Memory B cell (primary cell): ENCODE measurements at places on chromosomes 5 and 9.

DNA sequence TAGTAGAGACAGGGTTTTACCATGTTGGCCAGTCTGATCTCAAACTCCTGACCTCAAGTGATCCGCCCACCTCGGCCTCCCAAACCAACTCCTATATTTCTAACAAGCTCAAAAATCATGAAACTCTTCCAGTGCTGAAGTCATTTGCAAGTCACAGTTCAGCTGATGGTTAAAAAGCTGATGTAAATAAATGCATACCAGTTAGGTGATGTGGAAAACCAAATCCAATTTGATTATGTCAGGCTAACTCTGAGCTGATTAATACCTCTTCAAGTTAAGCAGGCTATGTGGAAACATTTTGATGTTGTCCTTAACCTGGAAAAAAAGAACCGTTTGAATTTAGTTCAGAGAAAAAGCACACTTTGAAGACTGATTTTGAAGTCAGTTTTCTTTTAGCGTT is 51.0 kb downstream of the TMEM252 start:
- H3K4me1 ChIP-seq: no peaks in the 10 kb centered on the region
- H3K36me3 ChIP-seq: peaks cover 3% of the 10 kb centered on the region
- no peak overlapping the region for H3K4me3 ChIP-seq
- peaks cover 24% of the 10 kb centered on the region for H3K27me3 ChIP-seq
- no peak for DNase-seq

DNA sequence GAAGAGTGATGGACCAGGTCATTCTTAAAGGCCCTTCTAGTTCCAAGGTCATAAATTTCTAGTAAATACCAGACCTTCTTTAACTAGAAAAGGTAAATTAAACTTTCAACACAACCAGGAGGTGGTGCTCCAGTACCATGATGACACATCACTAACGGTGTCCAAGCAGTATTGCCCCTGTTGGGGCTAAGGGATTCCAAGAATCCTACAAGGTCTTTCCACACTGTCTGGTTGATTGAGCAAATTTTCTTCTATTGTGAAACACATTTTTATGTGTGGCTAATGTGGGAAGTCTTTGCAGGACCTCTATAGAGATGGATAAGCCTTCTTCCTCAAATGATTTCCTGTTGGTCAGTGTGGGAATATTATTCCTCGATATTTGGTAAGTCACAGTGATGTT is 459.6 kb upstream of the PAPPA start:
- H3K27me3 ChIP-seq: no peaks in the 10 kb centered on the region
- no peak overlapping the region for H3K27ac ChIP-seq
- no peak for DNase-seq
- no peaks in the 10 kb centered on the region for H3K36me3 ChIP-seq
- no peaks in the 10 kb centered on the region for H3K4me1 ChIP-seq

DNA sequence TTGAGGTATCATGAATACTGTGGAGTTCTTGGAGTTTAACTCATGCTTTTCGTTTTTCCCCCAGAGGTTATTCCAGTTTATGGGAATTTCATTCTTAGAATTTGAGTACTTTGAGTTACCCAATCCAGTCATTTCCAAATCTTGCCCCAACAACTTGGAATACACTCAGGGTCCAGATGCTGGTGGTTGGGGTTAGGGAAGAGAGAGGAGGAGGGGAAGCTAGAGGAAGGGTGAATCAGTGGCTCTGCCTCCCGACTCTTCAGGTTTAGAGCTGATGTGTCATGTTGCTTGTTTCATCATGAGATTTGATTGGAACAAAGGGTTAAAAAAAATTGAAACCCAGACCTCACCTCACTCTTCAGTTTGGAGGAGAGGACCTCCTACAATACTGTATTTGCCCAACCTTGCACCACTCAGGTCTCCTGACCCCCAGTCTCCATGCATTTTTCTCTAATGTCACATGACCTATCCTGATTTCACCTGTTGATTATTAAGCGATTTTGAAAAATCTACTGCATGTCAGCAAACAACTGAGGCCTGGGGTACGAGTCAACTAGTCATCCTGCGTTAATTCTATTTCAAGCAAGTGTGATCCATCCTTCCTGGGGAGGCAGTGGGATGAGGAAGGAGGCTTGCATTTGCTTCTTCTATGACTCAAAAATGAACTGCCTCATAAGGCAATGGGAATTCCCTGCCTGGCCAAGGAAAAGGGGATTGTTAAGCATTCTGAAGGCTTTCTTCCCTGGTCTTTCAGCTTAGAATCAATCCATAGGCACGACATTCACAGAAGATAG is 6.2 kb upstream of the SLC1A3 start:
- no peak overlapping the region for H3K27ac ChIP-seq
- no peaks in the 10 kb centered on the region for H3K4me1 ChIP-seq
- DNase-seq: no peak
- H3K36me3 ChIP-seq: no peaks in the 10 kb centered on the region

GRCh38 chr5:5066276-5067186 is 73.6 kb upstream of the ADAMTS16 start:
- H3K27me3 ChIP-seq: peaks cover 2% of the 10 kb centered on the region
- DNase-seq: no peak
- no peak overlapping the region for H3K27ac ChIP-seq
- H3K4me1 ChIP-seq: no peaks in the 10 kb centered on the region

DNA sequence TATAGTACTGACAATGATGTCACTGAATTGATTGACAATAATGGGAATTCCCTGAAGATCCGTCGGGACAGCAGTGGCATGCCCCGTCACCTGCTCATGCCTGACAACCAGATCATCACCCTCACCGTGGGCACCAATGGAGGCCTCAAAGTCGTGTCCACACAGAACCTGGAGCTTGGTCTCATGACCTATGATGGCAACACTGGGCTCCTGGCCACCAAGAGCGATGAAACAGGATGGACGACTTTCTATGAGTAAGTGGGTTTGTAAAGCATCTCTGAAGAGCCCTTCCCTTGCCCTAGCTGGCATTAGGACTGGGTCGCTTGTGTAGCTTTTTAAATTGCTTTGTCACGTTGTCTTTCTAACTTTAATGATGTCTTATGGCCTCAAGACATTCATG is 72.7 kb upstream of the WWC1 start:
- DNase-seq: no peak
- no peak overlapping the region for H3K27ac ChIP-seq
- no peak overlapping the region for H3K4me3 ChIP-seq

DNA sequence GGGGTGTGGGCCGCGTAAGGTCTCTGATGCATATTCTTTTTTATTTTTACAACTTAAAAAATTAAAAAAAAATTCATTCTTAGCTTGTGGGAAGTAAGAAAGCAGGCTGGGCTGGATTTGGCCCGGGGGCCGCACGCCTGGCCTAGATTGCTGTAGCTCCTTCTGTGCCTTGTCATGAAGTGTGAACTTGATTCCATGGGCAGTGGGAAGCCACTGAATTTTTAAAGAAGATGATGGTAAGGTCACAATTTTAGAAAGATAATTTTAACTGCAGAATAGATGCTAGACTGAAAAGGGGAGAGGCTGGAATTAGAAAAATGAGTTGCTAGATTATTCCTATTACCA is 56.1 kb downstream of the EHMT1 start:
- DNase-seq: no peak
- H3K4me3 ChIP-seq: no peak overlapping the region
- H3K36me3 ChIP-seq: peaks cover 9% of the 10 kb centered on the region
- no peaks in the 10 kb centered on the region for H3K27me3 ChIP-seq
- no peak overlapping the region for H3K27ac ChIP-seq

- no peak for DNase-seq
- peaks cover 17% of the 10 kb centered on the region for H3K27me3 ChIP-seq
- H3K36me3 ChIP-seq: peaks cover 8% of the 10 kb centered on the region
- no peak overlapping the region for H3K27ac ChIP-seq
- H3K4me3 ChIP-seq: no peak overlapping the region
Measured at GRCh38 chr5:160183075-160183474, 46.2 kb upstream of the FABP6 start.

DNA sequence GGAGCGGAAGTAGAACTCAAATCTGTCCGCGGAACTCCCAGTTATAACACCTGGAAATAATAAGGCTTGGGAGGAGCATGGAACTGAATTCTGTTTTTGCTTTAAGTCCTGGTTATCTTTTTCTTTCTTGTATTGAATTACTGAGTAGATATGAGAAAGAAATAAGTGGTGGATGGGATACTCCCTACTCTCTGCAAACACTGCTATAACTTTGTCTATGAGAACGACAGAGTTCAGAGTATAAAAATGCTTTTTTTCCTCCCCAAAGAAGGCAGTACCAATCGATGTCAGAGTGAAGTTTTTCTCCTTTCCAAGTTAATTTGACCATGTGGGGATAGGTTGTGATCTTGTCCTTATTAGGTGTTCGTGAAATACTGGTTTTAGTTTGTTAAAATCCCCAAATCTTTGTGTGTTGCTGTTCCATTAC is 1.2 kb downstream of the RIC1 start:
- H3K4me1 ChIP-seq: peaks cover 47% of the 10 kb centered on the region
- H3K4me3 ChIP-seq: peak overlapping the region; percentile 100
- no peak for DNase-seq
- peak overlapping the region; percentile 98 for H3K27ac ChIP-seq
- peaks cover 8% of the 10 kb centered on the region for H3K36me3 ChIP-seq

GRCh38 chr9:92942688-92943616 is 4.4 kb upstream of the FGD3 start:
- DNase-seq: no peak
- H3K27me3 ChIP-seq: peaks cover 20% of the 10 kb centered on the region

DNA sequence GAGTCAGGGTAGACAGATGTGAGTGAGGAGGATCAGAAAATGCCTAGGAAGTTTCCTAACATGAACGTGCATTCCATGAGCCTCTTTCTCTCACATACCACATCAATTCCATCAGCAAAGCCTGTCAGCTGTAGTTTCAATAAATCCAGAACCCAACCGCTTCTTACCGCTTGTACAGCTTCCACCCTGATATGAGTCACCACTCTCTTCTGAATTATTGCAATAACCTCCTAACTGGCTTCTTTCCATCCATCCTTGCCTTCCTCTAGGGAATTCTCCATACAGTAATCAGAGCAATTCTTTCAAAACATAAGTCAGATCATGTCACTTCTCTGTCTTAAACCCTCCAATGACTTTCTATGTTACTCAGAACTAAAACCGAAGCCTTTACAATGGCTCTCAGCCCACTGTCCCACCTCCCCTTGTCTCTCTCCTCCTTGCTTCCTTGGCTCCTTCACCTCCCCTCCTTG is 8.1 kb upstream of the RAD23B start:
- H3K4me3 ChIP-seq: no peak overlapping the region
- no peaks in the 10 kb centered on the region for H3K36me3 ChIP-seq
- DNase-seq: no peak

GRCh38 chr9:114138552-114138971 is 16.8 kb upstream of the COL27A1 start:
- no peak overlapping the region for H3K4me3 ChIP-seq
- DNase-seq: no peak
- H3K4me1 ChIP-seq: no peaks in the 10 kb centered on the region
- no peak overlapping the region for H3K27ac ChIP-seq

DNA sequence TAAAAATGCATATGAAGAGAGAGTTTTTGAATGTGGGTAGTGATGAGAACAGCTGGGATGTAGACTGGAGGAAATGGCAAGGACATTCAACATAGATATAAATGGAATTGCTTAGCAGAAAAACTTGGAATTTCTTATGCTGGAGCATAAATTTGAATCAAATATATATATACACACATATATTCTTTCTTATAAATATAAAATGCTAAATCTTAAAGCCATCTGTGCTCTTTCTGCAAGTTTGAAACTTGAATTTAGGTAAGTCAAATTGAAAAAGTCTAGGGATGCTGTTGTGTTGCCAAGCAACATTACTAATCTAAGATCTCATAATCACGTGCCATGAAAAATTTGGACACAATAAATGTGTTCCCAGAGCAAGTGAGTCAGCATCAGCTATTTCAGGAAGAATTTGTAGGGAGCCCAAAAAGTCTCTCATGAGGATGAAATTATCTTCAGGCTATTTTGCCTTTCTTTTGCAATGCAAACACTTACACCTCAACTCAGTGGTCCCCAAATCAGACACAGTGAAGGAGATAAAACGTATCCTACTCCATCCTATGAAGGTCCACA is 58.4 kb upstream of the ALDH1A1 start:
- DNase-seq: no peak
- H3K27me3 ChIP-seq: peaks cover 12% of the 10 kb centered on the region
- H3K27ac ChIP-seq: no peak overlapping the region
- H3K4me1 ChIP-seq: no peaks in the 10 kb centered on the region
- no peak overlapping the region for H3K4me3 ChIP-seq

DNA sequence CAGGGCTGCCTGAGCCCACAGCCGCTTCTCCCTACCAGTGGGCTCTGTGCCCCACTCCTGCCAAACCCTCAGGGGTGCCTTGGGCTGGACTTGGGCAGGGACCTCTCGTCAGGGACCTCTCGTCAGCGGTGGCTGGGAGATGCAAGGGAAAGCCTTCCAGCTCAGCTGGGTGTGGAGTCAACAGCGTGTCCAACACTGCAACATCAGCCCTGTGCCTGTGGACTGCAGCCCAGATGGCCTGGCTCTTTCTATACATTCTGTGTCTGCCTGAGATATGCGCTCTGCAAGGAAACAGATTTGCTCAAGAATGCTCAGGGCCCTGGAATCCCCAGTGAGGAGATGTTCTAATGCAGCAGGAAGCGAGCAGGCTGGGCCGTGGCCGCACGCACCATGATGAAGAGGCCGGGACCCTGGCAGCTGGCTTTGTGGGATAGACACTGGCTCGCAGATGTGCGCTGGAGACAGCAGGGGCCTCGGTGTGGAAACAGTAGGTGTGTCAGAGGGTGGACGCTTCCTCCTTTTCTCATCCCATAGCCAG is 85.0 kb upstream of the COL5A1 start:
- no peak for DNase-seq
- H3K4me3 ChIP-seq: no peak overlapping the region
- no peak overlapping the region for H3K27ac ChIP-seq
- peaks cover 10% of the 10 kb centered on the region for H3K27me3 ChIP-seq
- H3K36me3 ChIP-seq: no peaks in the 10 kb centered on the region
- no peaks in the 10 kb centered on the region for H3K4me1 ChIP-seq
